CD4-positive, alpha-beta T cell treated with Interleukin-17A for 4 hours (primary cell): ENCODE measurements at places on chromosomes 6 and 20.
A peak's percentile ranks its signal among the peaks of the same experiment; 100 is the strongest.

- peak; percentile 43 for DNase-seq
Observed at GRCh38 chr6:160015778-160016684, 47.1 kb downstream of the IGF2R start.

- DNase-seq: no peak
Observed at GRCh38 chr20:11728937-11729336, 188.8 kb upstream of the BTBD3 start.

DNA sequence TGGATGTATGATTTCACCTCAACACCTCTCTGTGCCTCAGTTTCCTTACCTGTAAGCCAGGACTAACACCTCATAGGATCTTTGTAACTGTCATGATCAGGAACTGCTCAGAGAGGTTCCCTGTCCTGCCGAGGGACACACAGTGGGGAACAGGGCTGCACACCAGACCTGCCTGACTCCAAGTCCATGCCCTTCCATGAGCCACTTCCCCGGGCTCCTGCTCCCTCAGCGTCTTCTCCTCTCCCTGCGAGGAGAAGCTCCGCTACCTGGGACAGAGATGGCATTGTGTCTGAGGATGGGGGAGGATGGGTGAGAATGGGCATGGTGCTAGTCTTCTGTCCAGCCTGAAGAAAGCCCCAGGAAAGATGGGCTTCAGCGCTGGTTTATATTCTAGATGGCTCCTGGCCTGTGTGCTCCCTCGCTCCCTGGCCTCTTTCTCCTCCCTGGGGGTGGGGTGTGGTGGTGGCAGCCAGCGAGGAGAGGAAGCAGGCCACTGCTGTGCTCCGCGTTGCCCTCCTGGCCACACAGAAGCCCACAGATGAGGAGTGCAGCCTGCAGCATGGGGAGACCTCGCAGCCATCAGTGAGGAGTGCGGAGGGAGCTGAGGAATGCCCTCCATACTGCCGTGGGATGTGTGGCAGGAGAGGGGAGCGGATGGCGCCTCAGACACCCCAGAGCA is 67.1 kb downstream of the NOL4L start:
- no peak for DNase-seq

DNA sequence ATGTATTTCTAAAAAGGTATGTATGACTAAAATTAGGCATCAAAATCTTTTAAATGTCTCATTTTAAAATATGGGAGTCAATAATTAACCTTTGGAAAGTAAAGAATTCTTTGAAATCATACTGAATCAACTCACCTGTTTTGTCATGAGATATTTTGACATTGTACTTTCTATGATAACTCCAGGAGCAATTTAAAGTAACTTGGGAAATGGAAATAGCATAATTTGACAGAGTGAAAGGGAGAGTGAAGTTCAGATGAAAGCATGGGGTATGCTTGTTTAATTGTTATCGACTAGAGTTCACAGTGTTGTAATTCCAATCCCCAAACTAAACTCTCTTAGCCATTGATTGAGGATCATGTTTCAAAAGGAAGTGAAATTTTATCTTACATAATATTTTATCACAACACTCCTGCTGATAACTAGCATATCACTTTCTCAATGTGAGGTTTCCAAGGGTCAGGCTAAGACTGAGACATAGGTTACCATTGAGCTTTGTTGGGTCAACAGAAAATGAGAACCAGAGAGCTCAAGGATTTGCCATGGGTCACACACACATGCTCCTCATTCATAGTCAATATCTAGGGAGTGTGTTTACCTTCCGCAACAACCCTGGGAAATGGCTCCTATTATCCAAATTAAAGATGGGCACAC is 2.3 kb downstream of the GSTA1 start:
- DNase-seq: no peak

GRCh38 chr6:134049586-134049985 is 2.8 kb downstream of the SLC2A12 start:
- DNase-seq: no peak

DNA sequence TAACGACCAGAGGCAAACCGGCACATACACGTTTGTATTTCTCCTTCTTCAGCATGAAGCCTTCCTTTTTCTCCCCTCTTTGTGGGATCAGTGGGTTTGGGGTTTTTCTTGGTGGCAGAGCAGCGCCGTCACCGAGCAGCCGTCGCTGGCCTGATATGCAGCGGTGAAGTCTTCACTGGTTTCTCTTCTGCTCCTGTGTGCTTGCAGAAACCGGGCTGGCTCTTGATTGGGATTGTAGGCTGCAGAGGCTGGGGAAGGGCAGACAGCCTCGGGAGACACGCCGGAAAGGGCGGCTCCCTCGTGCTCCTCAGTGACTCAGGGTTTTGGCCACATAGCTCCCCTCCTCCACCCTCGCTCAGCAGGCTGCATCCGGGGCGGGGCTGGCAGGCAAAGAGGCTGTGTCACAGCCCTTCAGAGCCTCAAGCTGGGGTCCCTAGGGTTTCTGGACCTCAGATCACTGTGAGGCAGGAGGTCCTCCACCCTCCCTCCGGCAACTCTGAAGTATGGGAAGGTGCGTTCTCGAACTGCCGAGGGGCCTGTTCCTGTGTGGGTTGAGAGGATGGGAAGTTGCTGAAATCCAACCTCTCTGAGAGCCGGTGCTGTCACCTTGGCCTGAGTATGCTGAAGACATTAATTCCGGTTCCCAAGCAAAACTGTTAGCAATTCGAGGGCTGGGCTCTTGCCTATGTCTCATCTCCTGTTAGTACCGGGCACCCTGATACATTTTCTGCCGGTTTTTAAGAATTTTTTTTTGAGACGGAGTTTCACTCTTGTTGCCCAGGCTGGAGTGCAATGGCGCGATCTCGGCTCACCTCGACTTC is 24.2 kb downstream of the NQO2 start:
- DNase-seq: peak; percentile 94

DNA sequence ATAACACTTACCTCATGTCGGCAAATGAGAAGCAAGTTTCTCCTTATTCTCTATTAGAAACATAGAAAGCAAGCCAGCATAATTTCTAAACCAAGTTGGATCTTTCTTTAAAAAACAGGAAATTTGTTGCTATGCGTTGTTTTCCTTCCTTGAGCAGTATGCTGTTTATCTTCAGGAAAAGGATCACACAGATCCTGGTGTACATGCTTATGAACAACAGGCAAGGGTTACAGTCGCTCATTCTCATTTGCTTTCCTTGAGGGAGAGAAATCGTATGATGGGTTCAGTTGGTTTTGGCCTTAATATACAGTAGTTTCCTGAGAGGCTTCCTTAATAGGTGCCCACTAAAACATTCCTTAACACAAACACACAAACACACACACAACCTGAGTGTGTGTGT is 118.8 kb downstream of the FYN start:
- DNase-seq: no peak

DNA sequence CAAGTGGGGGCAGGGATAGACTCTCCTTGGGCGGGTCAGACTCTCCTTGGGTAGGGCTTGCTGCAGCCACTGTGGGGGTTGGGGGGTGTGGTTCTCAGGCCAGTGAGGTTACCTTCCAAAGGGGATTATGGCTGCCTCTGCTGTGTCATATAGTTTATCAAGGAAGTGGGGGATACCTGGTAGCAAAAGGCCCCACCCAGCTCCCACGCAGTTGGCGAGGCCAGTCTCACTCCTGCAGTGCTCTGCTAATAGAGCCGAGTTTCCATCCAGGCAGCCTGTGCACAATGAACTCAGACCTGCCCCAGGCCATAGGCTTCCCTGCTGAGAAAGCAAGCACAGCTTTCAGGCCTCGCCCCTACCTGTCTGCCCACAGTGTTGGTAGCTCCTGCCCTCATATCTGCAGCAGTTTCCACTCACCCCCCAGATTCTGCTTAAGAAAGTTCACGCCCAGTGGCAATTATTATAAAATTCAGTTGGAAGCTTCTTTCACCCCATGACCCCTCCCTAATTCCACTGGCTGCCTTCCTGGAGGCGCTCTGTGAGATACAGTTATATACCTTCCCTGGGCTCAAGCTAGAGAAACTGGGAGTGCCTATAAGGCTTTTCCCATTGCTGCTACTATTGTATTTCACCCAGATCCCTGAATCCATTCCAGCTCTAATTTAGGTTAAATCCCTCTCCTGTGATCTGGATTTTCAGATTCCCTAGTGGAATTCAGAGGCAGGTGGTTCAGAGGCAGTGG is 56.1 kb downstream of the HDDC2 start:
- DNase-seq: no peak

- no peak for DNase-seq
Observed at GRCh38 chr6:141675957-141676356, 456.8 kb upstream of the GJE1 start.

DNA sequence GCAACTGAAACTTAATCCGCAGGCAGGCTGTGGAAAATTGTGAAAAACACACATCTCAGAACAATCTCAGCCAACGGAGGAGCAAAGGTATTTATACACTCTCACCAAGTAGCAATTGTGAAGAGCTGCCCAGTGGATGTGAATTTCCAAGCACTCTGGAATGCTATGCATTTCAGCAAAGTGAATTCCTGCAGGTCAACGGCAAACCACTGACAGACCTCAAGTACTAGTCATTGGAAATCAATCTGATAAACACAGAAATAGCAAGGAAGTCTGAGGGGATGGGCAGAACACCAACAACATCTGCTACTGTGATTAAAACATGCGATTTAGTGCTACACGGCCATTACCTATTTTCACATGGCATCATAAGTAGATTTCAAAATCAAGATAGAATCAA is 429.1 kb downstream of the HTR1B start:
- no peak for DNase-seq

- no peak for DNase-seq
Observed at GRCh38 chr20:1105599-1106194, 12.7 kb upstream of the PSMF1 start.

DNA sequence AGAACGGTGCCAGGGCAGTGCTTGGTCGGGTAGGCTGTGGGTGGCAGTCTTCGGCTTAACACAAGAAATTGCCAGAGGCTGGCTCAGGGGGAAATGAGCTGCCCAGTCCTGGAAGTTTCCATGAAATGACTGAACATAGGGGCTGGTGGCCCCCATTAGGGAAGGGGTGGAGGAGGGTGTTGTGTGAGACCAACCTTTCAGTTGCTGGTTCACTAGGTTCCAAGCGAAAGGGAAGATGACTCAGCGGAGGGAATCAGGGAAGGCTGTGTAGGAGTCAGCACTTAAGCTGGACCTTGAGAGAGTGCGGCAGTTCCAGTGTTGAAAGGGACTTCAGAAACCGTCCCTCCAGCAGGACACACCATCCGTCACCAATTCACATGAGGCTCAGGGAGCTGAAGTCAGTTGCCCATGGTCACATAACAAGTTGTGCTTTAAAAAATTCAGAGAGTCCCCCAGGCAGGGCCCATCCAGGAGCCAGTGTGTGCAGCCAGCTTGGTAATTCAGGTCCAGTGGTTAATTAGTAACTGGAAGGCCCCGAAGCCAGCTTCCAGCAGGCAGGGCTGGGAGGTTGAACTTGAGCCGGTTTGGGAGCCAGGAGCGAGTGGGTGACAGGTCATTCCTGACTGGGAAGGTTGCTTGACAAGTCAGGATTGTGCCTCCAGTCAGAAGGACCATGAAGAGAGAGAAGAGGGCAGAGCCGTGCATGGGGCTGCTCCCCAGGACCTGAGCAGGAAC is at the start of gene SGK2:
Gene SGK2, plus strand, starts transcription at position 616 of the 735 bp plus-strand sequence. CDS start 7,469 bp downstream, outside the sequence.
- no peak for DNase-seq

GRCh38 chr20:52972190-52972937 is at the start of gene TSHZ2:
TSS of gene TSHZ2 (plus strand) at chr20:52972358. CDS start at chr20:52973294, 936 bp downstream.
- DNase-seq: peak; percentile 67

- DNase-seq: no peak
Observed at GRCh38 chr6:11484441-11484840, 53.1 kb upstream of the TMEM170B start.

DNA sequence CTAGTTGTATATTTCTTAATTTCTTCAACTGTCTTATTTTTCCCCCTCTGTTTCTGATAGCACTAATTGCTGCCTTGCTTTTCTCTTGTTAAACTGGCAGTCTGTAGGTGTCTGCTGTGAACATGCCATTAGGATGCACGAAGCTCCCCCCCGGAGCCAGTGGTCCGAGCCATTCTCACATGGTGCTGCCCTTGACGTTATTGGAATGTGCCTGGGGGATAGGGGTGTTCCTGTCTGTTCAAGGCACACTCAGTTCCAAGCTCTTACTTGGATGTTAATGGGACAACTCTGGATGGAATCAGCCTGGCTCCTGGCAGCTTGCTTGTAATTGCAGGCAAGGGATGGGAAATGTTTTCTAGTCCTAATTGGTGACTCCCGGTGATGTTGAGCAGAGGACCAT is 68.4 kb downstream of the RREB1 start:
- DNase-seq: no peak
